Amygdala (tissue), 56 donors: ENCODE measurements at places on chromosomes 12 and 14.

GRCh38 chr14:100714258-100714892 is 12.3 kb upstream of the DLK1 start:
- DNase-seq = no peak

DNA sequence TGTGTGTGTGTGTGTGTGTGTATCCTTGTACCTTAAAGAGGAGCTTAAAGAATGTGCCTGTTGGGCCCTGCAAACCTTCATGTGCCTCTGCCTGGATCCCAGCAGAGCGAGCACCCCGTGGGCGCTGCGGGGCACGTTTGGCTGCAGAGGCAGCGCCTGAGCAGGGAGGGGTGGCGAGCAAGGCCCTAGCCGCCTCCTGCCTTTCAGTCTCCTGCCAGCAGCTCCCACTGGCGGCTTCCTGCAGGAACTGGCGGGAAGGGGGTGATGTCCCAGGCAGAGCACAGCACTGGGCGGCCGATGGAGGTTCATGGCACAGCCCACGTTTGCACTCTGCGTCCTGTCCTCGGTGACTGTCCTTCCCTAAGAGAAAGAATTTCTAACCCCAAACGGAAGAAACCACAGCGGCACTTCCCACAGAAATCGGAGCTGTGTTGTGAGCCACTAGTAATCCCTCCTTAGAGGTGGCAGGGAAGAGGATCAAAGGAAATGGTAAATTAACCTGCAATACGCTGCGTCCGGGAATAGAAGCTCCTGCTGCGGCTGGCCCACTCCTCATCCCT is 19.8 kb downstream of the ZBTB42 start:
- no peak for DNase-seq

DNA sequence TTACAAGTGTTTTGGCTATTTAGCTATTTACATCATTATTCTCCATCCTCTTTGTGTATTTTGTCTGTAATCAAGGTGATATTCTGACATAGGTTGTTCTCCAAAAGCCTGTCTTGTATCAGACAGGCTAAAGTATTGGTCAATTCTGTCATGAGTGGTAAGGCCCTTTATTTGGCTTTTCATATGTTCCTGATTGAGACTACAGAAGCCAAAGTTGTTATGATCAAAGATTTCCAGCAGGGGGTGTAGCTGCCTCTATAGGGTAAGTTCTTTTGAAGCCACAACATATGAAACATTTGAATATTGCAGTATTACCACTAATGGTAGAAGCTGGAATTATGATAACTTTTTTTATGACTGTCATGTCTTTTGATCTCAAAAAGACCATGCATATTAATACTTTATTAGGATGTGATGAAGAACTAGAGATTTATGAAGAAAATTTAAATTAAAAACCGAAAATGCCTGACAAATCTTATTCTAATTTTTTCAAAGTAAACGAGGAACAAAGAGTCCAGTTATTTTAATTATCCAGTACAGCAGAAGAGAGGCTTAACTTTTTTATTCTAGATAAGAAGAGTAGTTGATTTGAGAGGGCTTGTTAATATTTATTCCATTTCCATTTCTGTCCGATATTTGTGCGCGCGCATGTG is 3.4 kb upstream of the ARHGAP5 start:
- no peak for DNase-seq

- DNase-seq = no peak
Measured at GRCh38 chr14:101233808-101234207, 327.5 kb upstream of the DIO3 start.

DNA sequence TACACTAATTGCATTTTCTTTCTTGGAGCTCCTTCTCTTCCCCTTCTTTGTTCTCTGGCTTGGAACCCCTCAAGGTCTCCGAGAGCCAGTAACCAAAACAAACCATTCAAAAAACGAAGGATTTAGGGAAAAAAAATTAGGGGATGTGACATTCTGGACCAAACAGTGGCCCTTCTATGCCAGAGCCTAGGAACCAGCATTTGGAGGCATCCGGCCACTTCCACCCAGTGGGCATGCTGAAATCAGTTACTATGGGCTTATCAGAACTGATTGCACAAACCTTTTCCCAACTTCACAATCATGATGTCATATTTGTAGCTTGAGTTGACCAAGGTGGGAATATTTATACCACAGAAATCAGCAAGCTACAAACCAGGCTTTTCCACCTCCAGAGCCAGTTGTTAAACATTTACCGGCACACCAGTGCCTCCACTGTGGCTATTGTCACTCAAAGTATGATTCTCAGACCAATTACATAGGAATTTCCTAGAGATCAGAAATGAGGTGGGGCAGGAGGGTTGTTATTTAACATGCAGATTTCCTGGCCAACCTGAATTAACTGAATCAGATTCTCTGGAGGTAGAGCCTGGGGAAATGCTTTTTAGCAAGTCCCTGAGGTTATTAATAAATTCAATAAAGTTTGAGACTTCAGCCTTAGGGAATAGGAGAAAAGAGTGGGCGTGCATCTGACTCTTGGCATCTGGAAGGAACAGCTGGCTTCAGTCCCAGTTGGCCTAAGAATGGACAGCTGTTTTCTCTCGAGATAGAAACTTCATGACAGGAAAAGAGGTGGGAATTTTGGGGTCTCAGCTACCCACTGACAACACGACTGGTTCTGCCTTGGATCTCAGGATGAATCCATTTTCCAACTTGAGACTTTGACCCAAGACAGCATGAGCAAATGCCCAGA is 273.9 kb downstream of the ZFP36L1 start:
- no peak for DNase-seq

DNA sequence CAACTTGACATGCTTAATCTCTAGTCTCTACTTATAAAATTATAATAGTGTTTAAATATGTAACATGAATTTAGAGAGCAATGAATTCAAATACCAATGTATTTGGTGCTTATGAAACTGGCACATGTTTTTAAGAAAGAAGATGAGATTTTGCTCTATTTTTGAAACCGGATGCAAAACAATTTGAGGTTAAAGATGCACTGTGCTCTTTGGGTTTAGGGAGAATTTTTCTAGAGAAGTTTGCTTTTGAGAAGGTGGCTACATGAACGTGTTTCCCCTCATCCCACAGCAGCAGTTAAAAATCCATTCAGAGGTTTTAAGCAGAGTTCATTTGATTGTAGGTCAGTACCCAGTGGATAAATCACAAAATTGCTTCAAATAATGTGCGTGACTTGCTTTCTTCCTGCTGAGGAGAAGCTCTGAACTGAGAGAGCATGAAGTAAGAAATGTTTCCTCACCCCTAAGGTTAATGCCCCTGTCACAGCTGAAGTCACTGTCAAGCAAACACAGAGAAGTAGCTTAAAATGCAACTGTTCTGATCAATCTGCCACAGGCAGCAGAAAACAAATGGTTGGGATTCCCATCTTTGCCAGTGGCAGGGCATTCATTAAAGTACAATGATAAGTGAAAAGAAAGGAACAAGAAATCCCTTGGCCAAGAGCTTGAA is 241.9 kb upstream of the SYT1 start:
- DNase-seq = no peak

GRCh38 chr14:57612946-57613345 is 119.3 kb upstream of the CCDC198 start:
- DNase-seq = no peak

DNA sequence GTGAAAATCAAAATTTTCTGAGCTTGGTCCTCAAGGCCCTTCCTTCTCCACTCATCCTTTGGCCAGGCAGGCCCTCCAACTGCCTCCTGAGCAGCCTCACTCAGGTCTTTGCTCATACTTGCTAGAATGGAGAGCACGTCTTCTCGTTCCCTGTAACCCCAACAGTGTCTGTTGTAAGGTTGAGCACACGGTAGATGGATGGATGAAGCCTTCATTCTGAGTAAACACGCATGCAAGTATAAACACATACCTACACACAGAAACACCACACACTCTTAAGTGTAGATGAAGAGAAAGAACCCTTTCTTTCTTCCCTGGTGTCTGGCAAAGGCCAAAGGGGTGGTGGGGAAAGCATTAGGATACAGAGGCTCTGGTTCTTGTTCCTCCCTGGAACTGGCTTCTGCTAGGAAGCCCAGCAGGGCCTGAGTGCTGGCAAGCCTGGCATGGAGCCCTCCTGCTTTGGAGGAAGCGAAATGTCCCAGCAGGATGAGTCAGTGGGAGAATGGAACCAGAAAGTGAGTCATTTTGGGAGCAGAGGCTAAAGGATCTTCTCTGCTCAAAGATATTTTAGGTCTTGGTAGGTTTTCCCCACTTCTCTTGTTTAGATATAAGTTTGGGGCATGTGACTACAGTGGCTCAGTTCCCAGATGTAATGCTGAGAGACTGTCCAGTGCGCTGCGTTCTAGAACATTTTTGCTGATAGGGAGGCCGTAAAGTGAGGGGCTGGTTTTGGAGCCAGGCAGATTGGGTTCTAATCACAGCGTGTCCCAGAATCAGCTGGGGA is 127.4 kb downstream of the CACNA1C start:
- DNase-seq = no peak

DNA sequence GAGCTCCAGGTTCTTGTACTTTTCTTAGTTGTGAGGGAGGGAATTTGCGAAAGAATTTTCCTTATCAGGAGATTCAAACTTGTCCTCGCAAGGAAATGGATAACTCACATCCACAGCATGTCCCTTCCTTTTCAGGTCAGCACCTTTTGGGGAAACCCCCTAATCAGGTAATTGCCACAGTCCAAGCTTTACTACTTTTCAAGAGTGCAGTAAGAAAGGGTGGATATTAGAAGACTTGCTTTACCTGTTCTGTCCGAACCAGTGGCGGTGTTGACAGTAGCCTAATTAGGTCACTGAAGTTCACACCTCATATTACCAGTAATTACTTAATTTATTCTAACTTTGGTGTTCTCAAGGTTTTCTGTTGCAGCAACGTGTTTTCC is 6.7 kb upstream of the C12orf50 start:
- DNase-seq = no peak

DNA sequence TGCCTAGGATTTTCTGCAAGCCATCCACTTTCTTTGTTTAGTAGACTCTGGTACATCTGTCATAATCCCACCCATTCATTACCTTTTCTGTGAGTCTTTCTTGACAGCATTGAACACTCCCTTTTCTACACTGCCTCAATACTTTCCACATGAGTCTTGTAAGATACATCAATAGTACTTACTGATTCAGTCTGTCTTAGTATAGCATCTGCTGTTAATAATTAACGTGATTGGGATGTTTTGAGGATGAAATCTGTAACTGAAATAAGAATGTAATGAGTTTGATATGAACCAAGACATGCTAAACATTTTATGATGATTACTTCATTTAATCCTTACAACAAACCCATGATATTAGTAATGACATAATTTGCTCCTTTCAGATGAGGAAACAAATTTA is 196.2 kb upstream of the FOXG1 start:
- DNase-seq = no peak

- no peak for DNase-seq
Measured at GRCh38 chr12:60012659-60013058, 416.8 kb downstream of the SLC16A7 start.

DNA sequence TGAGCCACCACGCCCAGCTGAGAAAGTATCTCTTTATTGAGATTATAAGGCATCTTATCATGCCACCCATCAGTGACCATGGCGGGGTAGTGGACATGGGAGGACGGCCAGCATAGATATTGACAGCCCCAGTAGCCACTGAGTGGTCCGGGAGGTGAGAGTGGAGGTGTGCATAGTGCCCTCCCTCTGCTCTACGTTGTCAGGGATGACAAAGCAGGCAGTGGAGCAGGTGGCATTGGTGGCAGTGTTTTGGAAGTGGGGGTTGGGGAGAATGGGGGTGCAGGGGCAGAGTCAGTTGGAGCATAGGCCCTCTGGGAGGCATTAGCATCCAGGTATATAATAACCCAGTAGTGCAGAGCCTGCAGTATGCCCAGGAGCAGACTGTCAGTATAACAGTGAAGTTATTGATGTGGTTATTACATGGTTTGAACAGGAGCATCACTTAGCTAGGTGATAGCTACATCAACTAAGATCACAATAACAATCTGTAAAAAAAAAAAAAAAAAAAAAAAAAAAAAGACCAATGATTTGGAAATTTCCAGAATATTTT is 41.1 kb downstream of the GNG2 start:
- no peak for DNase-seq

DNA sequence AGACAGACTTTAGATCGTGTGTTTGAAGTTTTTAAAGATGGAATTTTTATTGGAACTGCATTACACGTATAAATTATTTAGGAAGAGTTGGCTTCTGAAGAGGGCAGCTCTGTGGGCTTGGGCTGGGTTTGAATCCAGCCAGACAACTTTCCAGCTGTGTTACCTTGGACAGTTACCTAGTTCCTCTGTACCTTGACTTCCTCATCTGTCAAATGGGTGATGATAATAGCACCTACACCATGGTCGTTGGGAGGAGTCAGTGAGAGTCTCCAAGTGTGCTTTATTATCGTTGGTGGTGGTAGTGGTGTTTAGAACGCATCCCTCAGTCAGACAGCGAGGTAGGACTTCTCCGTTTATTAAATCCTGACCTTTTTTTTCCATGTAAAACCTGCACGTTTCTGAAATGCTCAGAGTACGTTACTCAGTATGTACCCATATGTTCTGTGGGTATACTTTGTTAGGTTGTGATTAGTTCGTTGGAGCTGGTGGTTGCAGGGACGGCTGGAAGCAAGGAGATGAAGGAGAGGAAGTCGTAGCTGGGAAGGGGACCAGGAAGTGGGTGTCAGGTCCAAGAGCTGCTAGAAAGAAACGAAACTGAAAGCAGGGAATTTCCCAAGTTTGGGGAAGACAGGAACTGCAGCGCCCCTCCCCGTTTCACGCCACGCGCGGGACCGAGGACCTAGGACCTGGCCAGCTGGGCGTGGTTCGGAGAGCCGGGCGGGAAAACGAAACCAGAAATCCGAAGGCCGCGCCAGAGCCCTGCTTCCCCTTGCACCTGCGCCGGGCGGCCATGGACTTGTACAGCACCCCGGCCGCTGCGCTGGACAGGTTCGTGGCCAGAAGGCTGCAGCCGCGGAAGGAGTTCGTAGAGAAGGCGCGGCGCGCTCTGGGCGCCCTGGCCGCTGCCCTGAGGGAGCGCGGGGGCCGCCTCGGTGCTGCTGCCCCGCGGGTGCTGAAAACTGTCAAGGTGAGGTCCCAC is at the start of gene OAS3:
TSS of gene OAS3 (plus strand) at position 734 of the 979 bp plus-strand sequence. CDS start at position 791, 57 bp downstream.
- no peak for DNase-seq

GRCh38 chr12:131642771-131643170 is 68.1 kb upstream of the SFSWAP start:
- DNase-seq = no peak

DNA sequence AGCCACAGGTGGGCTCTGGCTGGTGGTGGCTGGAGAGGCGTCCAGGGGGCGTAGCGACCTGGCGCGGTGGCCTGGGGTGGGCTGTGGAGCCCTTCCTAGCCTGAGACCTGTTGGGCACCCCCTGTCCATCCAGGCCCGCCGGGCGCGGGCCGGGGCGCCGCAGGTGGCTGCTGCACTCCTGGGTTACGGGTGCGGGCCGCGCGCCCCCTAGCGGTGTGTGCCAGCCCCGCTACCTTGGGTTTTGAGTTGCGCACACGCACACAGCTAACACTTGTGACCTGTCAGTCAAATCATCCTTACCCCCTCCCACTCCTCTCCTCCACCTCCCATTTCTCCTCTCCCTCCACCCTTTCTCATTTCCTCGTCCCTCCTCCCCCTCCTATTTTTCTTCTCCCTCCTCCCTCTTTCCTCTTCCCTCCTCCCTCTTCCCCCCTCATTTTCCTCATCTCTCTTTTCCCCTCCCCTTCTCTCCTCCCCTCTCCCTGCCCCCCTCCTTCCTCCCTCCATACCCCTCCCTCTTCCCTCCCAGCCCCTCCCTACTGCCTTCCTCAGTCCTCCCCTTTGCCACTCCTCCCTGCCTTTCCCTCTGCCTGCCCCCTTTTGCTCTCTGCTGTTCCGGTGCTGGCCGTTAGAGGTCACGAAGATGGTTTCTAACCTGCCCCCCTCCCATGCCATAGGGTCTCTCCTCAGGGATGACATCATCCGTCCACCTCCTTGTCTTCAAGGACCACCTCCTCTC is 2.3 kb downstream of the MEG3 start:
- no peak for DNase-seq
